ENCODE measurements at places on chromosomes 7 and 10.

DNA sequence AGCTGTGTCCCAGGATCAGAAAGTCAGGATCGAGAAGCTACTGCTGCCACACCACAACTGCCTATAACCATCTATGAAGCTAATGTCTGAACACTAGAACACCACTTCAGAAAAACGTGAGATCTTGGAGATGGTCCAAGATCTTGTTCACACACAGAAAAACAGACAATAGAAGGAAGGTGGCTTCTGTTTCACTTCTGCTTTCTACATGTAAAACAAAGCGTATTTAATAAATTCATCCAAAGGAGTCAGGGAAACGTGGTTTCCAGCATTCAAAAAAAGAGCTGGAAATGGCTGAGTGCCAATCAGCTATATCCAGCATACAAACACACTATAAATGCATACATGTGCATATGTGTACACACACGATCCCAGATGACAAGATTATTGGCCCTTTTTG, 70.2 kb upstream of the CCDC71L start:
- DNase-seq, result peak; percentile 56

- no peak for DNase-seq
These were observed 720 bp upstream of the RFC2 start for GRCh38 chr7:74254858-74255379.

DNA sequence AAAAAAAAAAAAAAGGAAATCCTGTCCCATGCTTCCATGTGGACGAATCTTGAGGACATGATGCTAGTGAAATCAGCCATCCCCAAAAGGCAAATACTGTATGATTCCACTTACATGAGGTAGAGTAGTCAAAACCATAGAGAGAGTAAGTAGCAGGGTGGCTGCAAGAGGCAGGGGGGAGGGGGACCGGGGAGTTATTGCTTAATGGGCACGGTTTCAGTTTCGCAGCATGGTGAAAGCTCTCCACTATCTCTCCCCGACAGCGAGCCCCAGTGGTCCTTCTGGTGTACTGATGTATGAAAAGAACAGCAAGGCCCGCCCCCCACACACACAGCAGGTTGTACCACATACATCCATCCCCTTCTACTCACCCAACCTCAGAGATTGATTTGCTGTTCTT, 32.8 kb downstream of the NOD1 start:
- DNase-seq, result peak; percentile 51

DNA sequence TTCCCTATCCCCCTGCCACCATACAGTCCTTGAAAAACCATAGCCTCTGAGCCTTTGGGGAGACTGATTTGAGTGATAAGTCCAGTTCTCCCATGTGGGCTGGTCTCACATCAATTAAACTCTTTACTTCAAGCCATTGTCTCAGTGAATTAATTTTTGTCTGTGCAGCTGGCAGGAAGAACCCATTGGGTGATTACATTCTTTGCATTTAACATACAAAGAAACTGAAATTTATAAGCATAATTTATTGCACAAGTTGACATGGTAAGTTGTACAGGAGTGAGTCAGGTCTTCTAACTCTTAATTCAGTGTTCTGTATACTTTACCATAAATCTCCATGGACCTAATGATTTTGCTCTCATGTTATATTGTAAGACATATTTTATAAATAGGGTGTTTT, 1613.0 kb upstream of the LRRTM3 start:
- no peak for DNase-seq

DNA sequence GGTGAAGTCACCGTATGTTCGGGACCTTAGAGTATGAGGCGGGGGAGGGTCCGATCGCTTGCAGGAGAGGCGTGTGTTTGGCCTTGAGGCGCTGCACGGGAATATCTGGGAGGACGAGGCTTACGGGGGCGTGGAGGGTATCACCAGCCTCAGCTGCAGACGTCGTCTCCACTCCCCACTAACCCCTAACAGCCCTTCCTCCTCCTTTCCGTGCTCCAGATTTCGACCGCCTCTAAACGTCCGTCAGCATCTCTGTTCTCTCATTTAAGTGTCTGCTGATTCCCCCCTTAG, 23.5 kb upstream of the ZNF12 start:
- no peak for DNase-seq

DNA sequence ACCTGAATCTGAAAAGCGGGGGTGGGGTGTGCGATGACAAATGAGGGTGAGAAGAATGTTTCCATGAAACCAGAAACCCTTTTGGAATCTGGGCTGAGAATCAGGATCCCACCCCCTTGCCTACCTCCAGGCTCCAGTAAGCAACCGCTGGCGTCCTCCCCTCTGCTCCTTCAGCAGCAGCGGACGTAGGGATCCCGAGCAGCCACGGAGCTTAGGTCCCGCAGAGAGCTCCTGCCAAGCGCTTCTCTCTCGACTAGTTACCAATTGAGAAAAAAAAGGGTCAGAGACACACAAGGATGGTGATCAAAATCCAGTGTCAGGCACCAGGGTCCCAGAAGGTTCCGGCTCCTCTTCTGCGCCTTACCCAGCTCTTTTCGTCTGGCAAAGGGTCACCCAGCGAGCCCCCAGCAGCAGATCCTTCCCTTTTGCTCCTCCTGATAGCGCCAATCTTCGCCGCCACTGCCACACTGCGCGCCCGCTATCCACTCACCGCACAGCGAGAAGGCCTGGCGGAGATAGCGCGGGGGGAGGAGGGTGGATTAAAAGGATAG, 733.5 kb downstream of the ZWINT start:
- DNase-seq, result peak; percentile 19

DNA sequence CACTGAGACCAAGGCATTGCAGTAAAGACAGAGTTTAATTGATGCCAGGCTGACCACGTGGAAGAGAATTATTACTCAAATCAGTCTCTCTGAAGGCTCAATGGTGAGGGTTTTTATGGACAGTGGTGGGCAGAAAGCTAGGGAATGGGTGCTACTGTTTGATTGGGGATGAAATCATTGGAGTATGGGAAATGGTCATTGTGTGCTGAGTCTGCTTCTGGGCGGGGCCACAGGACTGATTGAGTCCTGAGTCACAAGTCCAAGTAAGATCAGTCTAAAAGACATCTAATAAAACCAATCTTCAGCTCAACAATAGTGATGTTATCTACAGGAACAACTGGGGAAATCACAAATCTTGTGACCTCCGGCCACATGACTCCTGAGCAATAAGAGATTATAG, 868.4 kb downstream of the SORCS3 start:
- no peak for DNase-seq

GRCh38 chr10:2921956-2922680, 145.2 kb upstream of the PFKP start:
- DNase-seq, result no peak

DNA sequence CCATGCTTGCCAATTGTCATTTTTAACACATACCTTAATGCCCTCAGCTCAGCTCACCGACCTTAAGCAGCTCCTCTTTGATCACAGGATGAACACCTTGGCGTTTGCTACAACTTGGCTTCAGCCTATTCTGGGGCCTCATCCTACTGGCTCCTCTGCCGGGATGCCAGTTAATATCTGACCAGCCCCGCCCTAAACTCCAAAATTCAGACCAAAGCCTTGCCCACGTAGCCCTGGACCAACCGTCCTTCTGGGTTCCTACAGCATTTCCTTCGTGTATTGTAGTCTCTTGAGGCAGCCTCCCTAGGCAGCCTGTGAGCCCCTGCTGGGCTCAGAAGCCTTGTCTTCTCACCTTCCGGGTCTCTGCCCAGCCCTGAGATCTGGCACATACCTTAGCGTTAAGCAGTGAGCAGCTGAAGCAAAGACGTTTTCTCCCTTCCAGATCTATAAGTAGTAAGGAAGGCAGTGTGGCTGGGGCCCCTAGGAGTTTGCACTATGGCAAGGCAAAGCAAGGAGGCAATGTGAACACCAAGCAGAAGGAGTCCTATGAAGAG, 836 bp downstream of the ENO4 start:
- no peak for DNase-seq

DNA sequence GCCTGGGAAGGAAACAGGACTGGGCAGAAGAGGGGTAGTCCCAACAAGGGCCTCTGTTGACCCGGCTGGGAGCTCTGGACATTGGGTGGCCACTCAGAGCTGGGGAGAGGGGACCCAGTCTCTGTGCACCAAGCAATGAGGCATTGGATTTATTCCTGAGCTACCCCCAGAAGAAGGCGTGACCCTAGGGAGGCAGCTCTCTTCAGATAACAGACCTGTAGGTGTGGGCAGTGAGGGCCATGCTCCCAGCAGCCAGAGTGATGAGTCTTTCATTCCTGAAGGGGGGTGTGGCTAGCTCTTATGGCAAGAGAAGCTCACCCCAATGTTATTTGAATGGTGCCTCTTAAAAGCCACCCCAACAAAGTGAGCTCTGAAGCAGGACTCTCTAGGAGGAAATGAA, 20.4 kb downstream of the TEX36 start:
- no peak for DNase-seq

DNA sequence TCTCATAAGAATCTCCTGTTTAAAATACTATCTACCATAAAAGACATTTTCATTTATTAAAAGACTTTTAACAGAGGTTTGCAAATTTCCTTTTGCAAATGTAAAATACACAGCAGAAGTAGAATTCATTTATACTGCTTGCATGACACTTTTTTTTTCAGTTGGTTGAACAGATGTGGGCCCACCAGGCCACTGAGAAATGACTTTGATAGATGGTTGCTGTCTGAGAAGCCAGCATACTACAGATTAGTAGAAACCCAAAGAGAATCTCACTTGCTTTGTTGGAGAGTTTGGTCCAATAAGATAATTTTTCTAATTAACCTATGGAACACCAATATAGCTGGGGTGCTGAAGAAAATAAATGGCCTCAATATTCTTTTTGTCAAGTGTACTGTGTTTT, 66.3 kb downstream of the PHF14 start:
- no peak for DNase-seq

DNA sequence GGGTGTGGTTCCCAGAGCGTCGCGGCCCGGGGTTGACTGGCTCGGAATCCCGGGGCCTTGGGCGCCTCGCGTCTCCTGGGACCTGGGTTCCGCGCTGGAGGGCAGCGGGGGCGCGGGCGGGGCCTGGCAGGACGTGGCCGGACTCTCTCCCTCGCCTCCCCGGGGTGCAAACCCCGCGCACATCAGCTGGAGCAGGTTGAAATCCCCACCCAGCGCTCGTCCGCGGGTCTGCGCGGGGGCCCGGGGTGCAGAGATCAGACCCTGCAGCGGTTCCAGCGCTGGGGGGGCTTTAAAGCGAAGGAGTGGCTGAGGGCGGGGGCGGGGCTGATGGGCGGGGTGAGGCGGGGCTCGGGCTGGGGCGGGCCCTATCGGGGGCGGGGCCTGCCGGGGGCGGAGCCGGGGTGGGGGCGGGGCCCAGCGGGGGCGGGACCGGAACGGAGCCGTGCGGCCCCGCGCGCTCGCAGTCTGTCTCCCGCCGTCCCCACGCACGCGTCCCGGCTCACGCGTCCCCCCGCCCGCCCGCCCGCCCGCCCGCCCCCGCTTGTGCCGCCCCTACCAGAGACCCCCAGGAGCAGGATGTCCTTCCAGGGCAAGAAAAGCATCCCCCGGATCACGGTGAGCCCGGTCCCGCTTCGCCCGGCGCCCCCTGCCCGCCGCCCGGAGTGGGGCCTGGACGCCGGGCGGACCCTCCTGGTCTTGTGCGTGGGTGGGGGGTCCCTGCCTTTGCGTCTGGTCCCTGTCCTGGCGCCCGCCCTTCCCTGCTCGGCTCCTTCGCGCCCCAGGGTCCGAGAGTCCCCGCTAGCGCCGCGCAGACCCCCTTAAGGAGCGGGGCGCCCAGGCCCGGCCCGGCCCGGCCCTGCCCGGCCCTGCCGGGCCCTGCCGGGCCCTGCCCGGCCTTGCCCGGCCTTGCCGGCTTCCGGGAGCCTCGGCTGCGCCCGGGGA, at the start of gene DPYSL4:
TSS of gene DPYSL4 (plus strand) at position 461 of the 942 bp plus-strand sequence. CDS start at position 577, 116 bp downstream.
- DNase-seq, result no peak

DNA sequence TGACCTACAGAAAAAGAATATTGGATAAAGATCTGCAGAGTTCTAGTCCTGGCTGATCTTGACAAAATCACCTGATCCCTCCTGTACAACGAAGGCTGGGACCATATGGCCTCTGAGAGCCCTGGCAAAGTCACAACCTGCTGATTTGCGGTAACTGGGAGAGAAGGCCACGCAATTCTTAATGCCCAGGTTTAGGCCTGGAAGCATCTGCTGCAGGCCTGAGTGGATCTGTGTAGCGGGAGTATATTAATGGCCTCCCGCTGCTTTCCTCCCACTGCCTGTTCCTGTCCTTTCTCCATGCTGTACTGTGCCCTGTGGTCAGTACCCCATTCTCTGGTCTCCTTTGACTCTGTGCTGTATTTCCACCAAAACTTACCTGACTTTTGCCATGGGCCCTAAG, 24.2 kb downstream of the AKR1B1 start:
- DNase-seq, result no peak

DNA sequence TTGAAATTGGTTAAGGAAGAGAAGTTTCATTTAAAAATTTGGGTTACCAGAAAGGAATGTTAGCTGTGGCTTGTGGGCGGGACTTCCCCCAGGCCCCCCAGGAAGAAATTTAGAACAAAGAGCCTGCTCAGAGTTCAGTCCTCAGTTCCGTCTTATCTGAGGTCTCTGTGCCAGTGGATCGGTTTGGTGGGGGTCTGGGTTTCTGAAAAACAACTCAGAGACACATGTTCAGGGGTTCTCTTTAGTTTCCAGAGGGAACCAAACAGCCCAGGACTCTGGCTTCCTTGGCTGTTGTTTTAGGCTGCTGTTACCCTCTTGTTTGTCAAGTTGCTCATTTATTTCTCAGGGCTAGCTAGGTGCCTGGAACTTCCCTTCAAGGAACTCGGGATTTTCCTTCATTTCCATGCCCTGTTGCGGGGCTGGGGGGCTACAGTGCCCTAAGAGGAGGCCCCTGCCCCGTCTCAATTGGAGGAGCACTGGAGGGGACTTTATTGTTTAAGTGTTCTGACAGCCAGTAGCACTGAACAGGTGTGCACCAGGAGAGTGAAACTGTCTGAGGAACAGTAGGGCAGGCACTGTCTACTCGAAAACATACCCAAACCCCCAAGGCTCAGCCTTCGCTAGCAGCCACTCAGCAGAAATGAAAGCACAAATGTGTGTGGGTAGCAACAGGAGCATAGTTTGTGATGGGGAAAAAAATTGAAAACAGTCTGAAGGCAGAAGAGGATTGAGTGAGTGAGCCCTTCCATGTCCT, 59.9 kb downstream of the ALOX5 start:
- DNase-seq, result no peak

DNA sequence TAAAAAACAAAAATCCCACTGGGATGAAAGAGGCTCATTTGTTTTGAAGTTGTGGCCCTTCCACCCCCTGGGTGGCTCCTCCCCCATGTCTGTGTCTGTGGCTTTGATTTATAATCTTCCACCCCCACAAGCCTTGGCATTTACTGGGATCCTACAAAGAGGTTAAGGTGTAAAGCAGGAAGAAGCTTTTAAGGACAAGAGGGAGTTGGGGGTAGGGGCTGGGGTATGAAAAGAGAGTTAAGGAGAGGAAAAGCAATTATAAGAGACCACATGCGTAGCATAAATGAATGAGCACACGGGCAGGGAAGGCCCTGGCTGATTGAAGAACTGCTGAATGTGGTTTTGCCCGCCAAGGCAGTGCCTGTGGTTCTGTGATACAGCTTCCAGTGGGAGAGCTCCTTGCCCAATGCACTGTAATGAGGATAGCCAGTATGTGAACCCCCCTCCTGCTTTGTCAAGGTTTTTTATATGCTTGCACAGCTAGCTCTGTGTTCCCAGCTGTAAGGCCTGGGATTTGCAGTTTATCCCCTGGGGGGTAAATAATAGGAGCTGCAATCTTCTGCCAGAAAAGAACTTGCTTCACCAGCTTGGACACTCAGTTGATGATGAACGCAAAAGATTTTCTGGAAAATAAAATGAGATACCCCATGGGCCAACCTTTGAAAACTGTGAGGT, 34.7 kb upstream of the KMT2E start:
- no peak for DNase-seq

- DNase-seq, result no peak
These were observed 351.2 kb downstream of the GFRA1 start for GRCh38 chr10:115921795-115922194.

Measured in muscle of back (tissue), 13 donors.